ENCODE measurements at places on chromosomes 5 and 9.

- DNase-seq = no peak
These were observed 82.7 kb upstream of the PANK3 start for GRCh38 chr5:168661593-168662485.

GRCh38 chr5:128644863-128645262, 106.8 kb upstream of the FBN2 start:
- DNase-seq = peak; percentile 51

GRCh38 chr9:36815566-36816348, 218.3 kb downstream of the PAX5 start:
- no peak for DNase-seq

GRCh38 chr9:134167530-134167931, 3.2 kb upstream of the RNU6ATAC start:
- DNase-seq = peak; percentile 19

DNA sequence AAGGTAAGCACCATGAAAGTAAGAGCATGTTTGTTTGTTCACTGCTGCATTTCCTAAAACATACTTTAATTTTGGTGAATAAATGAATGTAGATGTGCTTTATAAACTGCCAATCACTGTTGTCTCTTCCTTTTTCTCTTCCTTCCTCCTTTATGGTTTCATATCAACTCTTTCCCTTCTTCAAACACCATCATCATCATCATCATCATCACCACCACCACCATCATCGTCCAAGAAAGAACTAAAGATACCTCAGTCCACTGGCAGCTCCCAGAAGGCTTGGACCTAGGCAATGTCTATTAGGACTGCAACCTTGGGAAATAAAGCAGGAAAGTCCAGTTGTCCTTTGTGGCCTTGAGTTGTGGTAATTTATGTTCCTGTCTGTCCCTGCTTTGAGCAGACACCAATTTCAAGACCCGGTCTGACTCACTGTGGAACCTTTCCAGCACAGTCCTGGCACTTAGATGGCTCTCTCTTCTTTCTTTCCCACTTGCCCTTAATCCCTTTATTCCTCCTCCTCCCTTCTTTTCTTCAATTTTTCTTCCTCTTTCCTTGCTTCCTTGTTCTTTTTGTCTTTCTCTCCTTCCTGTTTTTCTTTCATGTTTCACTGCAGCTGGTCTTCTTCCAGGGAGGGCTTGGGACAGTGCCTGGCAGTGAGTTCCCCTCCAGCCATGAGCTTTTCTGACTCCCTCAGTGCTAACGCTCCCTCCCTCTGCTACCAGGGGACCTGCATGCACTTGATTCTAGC, 99.3 kb downstream of the ANGPTL2 start:
- DNase-seq = peak; percentile 53

DNA sequence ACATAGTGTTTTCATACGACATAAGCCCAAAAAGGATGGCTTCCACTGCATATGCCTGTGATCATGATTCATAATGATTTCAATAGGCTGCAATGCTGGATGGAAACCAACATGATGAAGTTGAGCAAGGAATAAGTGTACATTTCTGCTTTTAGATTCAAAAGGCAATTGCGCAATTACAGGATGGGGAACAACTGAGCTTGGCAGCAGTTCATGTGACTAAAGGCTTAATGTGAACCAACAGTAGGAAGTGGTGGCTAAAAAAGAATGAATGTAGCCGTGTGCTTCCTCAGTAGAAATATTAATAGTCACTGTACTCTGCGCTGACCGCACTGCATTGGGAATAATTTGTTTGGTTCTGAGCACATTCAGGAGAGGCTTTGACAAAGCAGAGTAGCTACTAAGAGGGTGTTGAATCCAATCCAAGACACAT, 51.2 kb downstream of the SLC1A3 start:
- peak; percentile 100 for DNase-seq

GRCh38 chr9:126615791-126616447, 2.2 kb downstream of the LMX1B start:
- no peak for DNase-seq

DNA sequence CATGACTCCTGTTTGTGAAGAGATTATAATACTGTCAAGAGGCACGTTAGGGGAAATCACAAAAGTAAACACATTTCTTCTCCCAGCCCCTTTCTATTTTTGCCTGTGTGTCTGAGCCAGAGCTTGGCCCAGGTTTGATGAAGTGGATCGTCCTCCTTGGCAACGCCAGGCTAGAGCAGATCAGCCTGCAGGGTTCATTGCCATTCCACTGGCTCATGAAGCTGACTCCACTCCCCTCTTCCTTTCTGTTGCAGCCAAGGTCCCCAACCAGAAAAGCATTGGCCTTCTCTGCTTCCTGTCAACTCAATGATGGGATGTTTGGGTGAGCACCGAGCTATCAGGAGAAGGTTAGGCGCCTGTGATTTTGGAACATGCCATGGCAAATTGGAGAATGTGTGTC, 3.3 kb downstream of the ADRB2 start:
- DNase-seq = no peak

DNA sequence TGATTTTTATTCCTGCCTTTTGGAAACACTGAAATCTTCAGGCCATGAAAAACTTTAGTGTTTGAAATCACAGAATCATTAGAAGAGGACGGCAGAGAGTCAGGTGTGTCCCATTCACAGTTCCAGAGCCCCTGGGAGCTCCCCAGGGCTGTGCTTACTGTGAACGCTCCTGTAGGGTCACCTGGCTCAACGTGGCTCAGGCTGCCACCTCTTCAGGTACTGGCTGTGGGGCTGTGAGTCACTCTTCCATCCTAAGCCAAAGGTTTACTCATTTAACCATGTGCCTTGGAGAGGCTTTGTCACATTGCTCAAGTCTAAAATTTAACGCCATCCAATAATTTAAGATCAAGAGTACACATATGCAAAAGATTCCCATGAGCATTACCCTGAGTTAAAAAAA, 50.2 kb upstream of the FSTL4 start:
- no peak for DNase-seq

GRCh38 chr5:95081500-95081960, 203.4 kb downstream of the MCTP1 start:
- peak; percentile 89 for DNase-seq

DNA sequence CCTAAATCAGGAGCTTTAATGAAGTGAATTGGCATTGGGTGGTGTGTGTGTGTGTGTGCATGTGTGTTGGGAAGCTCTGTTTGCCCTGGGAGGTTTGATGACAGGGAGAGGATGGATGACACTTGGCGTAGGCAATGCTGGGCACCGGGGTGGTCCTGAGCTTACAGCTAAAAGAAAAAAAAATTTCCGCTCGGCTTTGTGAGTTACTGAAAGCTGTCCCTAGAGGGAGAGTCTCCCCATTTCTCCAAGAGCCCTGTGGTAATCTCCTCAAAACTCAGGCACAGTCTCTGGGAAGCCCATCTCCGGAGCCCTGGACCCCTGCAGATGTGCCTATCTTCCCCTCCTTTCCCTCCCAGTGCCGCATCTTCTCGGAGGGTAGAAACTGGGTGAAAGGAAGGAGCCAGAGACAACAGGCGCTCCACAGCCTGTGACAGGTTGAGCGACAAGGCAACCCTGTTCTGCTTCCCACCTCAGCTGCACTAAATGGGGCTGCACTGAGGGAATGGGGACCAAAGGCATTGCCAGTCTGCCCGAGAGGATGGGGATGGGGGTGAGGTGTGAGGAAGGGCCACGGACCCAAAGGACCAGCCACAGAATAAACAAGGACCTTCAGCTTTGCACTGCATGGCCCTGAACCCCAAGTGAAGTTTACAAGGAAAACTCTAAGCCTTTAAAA, 35.8 kb upstream of the TIFAB start:
- no peak for DNase-seq

- no peak for DNase-seq
These were observed 847 bp upstream of the GABRB2 start for GRCh38 chr5:161547406-161547737.

Data from fibroblast of the aortic adventitia (primary cell).